Kidney capillary endothelial cell (primary cell): ENCODE measurements at places on chromosomes 12 and 14.

DNA sequence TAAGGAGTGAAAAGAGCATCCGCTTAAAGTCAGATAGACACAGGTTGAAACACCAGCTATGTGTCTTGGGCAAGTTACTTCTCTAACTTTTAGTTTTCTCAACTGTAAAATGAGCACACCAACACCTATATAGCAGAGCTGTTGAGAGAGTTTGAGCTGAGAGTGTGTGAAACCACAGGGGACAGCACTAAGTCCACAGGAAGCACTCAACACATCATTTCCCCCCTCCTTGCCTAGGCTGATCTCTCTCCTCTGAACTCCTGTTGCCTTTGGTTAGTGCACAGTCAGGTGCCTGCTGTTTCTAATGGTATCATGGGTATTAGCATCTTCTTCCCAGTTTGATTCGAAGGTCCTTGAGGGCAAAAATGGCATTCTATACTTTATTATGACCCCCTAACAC, 176.7 kb downstream of the DPF3 start:
- no peak for DNase-seq

- no peak for DNase-seq
Measured at GRCh38 chr14:23119363-23120327, 590 bp upstream of the CEBPE start.

DNA sequence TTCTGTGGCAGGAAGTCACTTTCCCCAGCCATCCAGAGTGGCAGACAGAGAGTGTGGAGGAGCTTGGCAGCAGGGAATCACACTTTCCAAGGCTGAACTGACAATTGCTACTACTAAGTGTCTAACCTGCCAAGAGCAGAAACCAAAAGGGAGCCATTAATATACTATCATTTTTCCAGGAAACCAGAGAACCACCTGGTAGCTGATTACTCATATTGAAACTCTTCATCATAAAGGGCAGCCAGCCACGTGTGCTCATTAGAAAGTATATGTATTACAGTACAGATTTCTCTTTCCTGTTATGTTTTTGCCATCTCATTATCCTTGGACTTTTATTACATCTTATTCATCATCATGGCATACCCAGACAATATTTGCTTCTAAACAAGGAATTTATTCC, 374.9 kb downstream of the GXYLT1 start:
- no peak for DNase-seq

GRCh38 chr14:100069161-100069800, 4.1 kb downstream of the EVL start:
- no peak for DNase-seq

GRCh38 chr14:57865403-57866198, at the start of gene SLC35F4:
SLC35F4 (minus strand) TSS chr14:57866092.
- no peak for DNase-seq

DNA sequence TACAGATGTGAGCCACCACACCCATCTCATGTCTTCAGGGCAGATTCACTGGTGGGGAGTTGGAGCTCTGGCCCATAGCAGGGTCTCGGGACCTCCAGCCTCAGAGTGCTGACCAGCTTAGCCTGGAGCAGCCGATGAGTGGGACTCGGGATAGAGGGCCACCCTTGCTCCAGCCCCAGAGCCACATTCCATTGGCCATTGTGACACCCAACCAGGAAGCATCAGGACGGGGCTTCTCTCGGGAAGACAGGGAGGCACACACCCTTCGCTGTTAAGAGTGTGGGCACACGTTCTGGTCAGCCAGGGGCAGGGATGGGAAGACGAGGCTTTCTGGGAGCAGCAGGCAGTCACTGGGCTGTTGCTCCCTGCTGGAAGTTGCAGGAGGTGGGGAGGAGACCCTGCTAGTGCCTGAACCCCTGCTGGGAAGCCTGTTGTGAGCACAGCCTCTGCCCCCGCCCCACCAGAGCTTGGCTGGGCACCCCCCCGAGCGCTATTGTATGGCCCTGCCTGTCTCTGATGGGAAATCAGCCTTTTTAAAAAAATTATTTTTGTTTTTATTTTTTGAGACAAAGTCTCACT, 1.6 kb downstream of the ADGRD1 start:
- DNase-seq: no peak

- no peak for DNase-seq
Measured at GRCh38 chr14:75980856-75981255, 939 bp downstream of the TGFB3 start.

DNA sequence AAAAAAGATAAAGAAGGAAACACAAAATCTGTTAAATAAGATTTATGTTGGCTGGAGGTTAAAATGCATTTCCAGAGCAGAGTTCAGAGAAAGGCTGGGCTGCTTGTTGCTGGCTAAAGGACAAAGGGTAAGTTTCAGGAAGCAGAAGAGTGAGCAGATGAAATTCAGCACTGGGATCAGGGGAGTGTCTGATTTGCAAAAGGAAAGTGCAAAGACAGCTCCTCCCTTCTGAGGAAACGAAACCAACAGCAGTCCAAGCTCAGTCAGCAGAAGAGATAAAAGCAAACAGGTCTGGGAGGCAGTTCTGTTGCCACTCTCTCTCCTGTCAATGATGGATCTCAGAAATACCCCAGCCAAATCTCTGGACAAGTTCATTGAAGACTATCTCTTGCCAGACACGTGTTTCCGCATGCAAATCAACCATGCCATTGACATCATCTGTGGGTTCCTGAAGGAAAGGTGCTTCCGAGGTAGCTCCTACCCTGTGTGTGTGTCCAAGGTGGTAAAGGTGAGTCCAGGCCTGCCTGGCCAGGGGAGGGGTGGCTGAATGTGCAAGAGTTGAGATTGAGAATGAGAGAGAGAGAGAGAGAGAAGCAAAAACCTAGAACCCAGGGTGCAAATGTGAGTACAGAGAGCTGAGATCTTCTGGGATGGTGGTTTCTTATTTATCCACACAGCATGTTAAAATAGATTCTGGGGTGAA, at the start of gene OAS1:
TSS of gene OAS1 (plus strand) at position 251 of the 703 bp plus-strand sequence. CDS start at position 329, 78 bp downstream.
- no peak for DNase-seq

DNA sequence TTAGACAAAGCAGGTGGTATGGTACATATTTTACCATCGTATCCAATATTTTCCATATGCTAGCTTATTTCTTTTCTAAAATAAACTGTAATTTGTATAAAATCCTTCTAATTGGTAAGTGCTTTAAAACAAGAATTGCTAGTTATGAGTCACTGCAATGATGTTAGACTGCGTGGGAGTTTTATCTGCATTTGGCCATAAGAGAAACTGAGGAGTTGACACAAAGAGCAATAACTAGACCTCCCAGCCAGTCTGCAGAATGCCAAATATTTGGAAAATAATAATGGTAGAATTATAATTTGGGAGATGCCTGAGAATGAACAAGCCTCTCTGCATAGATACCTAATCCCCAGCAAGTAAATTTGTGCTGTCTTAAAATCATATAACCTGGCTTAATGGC, 61.7 kb upstream of the PTPRR start:
- no peak for DNase-seq

DNA sequence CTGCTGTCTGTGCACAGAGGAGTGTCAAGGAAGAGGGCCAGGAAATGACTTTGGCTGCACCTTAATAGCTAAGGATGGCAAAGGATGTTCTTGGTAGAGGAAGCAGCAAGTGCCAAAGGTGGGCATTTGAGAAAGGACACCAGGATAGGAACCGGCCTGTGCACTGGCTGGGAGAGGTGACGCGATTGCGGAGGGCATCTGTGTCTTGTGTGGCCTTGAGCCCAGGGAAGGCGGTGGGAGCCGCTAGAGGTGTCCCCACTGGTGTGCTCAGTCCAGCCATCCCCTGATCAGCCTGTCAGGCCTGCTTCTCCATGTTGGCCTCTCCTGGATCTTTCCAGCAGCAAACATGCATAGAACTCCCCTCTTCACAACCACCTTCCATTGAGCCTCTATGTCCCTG, 30.2 kb downstream of the PAPLN start:
- DNase-seq: no peak

GRCh38 chr14:99234961-99235571, 36.9 kb downstream of the BCL11B start:
- no peak for DNase-seq

DNA sequence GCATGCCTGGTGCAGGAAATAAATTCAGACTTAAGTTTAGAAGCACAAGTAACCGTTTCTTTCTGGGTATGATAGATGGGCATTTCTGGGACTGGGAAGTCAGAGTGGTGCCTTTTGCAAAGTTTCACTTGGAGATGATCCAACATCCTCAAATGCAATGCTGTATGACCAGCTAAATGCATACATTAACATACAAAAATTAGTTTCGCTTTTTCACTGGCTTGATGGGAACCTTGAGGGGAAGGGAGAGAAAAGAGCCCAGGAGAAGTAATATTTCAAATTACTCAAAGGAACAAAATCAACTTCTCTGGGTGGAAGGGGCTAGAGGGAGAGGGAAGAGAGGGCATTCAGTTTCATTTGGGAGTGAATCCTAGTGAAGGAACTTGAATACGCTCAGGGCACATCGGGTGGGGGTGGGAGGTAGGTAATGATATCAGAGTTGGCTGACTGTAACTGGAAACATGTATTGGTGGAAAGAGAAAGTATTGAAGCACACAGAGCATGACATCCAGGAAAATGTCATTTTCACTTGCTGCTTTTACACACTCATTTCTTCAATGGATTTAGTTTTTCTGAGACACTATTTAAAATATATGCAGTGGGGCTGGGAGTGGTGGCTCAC, 175.5 kb downstream of the PTPRO start:
- no peak for DNase-seq

GRCh38 chr12:15726027-15726877, 62.9 kb downstream of the EPS8 start:
- no peak for DNase-seq

DNA sequence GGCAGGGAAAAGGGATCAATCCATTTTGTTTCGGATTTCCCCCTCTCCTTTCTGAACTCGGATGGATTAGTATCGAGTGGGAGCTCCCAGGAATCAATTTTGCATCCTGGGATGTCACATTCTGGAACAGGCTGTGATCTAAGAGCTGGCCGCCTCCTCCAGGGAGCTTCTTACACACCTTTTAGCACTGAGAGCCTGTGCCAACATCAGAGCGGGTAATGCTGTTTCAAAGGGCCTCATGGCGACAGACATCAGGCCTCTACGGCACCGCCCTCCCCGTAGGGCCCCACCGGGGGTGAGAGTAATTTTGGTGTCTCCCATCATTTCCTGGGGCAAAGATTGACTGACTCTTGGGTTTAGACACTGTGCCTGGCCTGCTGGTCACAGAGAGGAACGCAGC, 2.7 kb downstream of the GALNT9 start:
- DNase-seq: no peak

- DNase-seq: no peak
Measured at GRCh38 chr14:73744874-73745529, 30.8 kb upstream of the PNMA1 start.

DNA sequence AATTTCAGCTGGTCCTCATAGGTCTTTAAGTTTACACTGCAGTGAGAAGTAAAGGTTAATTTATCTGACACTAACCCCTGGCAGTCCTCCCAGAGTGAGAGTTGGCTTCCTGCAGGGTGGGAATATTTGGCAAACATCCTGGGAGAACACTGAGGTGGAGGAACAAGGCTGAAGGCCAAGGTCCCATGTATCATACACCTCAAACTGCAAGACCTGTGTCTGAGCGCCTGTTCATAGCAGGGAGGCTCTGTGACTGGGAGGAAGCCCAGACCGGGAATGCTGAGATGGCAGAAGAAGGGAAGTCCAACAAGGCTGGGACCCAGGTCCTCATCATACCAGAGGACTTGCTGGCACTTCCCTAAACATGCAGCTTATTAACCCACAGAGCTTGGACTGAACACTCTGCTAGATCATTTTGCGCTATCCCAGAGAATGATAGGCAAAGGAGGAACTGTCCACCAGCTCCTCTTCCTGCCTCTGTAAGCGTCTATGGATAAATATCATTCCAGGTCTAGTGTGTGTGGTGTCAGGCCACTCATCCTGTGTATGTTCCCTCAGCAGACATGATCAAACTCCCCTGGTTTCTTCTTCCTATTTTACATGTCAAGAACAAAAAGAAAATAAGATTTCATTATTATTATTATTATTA, 199.6 kb upstream of the CNOT2 start:
- no peak for DNase-seq

GRCh38 chr14:90397425-90398314, 841 bp downstream of the CALM1 start:
- DNase-seq: no peak
